ENCODE measurements at places on chromosomes 13 and 19.

GRCh38 chr13:107296804-107297203 lies 728.9 kb upstream of the ARGLU1 start:
- DNase-seq, result no peak

DNA sequence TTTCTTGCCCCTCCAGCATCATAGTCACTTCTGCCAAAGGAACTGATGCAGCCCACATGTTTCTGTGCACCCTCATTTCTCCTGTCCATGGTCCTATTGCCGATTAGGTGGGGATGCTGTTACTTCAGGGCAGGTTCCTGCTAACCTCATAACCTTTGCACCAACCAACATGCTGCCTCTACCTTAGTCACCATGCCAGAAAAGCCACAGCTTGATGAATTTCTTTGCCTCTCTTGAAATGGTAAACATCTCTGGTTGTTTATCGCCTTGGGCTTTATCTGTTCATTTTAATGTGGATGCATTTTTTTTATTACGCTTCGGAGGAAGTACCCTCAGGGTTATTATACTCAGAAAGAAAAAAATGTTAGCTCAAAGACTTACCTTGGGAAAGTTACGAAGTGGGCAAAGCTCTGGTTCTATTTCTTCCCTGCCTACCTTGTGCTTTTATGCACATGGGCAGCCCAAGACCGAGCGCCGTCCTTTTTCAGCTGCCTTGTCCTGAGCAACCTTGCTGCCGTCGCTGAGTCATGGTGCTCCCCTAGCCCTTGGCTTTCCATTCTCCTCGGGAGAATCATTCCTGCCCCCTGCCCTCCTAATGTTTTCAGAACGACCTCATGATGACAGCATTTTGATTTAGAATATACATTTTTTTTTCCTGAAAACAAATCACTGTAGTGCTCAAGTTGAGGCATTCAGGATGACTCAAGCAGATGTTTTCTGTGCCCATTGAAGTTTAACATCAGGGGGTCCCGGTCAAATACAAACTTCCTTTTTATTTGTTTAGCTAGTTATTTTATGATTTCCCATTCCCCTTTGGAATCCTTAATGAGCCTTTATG lies 280.0 kb downstream of the SHISA2 start:
- DNase-seq, result no peak

DNA sequence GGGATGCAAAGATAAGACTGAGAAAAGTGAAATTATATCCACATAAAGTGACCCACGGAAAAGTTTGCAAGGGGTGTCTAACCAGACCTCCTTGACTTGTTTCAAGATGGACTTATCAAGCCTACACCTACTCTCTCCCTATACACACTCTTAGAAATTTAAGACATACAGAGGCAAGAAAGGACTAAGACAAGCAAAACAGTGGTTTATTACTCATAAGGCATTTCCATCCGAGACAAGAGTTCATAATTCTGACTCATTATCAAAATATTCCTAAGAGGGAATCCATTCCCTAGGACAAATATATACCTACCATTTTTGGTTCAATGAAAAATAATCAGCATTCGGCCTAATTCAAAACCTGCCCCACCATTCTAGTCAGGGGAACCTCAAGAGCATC lies 232.6 kb upstream of the GPC6 start:
- peak; percentile 11 for DNase-seq

DNA sequence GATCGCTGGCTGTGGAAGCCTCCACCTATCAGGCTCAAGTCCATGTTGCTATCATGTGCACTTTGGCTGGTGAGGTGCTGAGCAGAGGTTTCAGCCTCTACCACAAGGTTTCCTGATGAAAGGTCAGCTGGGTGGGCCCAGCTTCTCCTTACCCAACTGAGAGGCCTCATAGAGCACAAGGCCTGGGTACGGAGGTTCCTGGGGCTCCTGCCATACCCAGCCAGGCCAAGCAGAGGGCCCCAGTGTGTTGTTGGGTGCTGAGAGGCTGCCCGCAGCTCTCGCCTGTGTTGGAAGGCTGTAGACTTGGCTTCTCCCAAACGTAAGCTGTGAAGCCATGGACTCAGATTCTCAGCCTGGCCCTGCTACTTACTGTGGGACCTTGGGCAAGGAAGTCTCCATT lies 28.2 kb downstream of the ACTN4 start:
- no peak for DNase-seq

DNA sequence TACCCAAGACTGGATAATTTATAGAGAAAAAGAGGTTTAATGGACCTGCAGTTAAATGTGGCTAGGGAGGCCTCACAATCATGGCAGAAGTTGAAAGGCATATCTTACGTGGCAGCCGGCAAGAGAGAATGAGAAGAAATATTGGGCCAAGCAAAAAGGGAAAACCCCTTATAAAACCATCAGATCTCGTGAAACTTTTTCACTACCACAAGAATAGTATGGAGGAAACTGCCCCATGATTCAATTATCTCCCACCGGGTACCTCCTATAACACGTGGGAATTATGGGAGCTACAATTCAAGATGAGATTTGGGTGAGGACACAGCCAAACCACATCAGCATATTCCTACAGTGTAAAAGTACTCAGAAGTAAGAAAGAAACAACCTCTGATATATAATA lies 4.7 kb upstream of the KBTBD7 start:
- no peak for DNase-seq

- no peak for DNase-seq
These were observed 16.0 kb downstream of the TDRD3 start for GRCh38 chr13:60412909-60413616.

DNA sequence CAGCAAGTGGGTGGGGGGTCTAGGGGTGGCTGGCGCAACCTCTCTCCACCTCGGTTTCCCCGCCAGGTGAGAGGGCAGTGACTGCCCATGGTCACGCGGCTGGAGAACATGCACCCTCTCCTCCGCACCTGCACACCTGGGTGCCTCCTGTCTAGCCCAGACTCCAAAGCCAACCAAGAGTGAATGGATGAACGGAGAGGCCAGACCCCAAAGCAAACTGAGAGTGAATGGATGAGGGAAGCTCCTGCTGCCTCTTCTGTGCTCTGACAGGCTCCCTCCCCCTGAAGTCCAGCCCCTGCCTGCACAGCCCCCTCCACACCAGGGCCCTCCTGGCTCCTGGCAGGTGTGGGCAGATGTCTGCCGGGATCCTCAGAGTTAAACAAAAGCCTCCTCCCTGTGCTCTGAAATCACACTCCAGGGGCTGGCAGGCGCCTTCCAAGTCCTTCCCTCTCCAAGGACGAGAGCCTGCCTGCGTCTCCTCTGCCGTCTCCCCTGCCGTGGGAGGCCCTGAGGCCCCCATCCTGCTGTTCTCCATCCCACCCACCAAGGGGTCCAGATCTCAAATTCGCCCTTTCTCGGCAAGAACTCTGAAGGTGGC lies 2.2 kb downstream of the SBNO2 start:
- no peak for DNase-seq

- no peak for DNase-seq
These were observed 1460.3 kb downstream of the UQCRFS1 start for GRCh38 chr19:27752530-27753184.

Data from fibroblast of skin of left quadriceps (primary cell).